Activated T-cell treated with anti-CD3 and anti-CD28 coated beads for 1 hour (primary cell): ENCODE measurements at places on chromosomes 13 and 19.

- DNase-seq = no peak
Measured at GRCh38 chr13:99806671-99807070, 164.9 kb downstream of the ZIC5 start.

- no peak for DNase-seq
Measured at GRCh38 chr13:33743438-33744368, 74.2 kb upstream of the RFC3 start.

DNA sequence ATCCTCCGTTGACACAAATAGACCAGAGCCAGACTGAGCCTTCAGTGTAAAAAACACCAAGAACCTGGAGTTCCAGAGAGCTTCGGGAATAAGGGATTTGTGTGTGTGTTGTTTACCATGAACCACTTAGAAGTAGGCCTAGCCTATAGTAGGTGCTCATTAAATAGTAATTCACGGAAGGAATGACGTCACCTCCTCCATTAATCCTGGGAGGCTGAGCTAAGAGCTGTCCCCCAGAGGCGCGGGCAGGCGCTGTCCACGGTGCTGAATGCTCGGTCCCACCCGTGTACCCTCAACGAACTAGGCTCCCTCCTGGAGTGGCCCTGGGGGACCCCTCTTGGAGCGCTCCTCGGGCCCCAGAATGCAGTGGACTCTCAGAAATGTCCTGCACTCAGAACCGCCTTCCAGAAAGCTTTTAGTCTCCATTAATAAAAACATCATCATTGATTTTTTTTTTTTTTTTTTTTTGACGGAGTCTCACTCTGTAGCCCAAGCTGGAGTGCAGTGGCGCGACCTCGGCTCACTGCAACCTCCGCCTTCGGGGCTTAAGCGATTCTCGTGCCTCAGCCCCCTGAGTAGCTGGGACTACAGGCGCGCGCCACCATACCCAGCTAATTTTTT is 6.5 kb downstream of the UNC13A start:
- peak; percentile 27 for DNase-seq

- no peak for DNase-seq
Measured at GRCh38 chr19:45172173-45172572, 5.9 kb downstream of the TRAPPC6A start.

DNA sequence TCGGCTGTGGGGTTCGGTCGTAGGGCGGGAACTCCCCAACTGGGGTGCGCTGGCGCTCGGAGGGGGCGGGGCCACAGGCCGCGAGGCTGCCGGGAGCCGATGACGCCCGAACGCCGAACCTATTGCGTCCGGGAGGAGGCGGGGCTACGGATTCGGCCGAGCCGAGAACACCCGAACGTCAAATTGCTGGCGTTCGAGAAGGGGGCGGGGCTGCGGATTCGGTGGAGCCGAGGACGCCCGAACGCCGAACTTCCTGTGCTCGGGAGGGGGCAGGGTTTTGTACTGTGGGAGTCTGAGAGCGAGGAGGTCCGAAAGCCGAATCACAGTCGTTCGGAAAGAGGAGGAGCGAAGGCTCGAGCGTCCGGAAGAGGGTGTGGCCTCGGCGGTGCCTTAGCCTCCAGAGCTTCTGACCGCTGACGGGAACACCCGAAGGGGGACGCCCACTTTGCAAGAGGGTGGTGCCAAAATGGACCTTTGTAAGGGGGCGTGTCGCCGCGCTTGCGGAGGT is 551 bp upstream of the TSEN34 start:
- DNase-seq = peak; percentile 100

DNA sequence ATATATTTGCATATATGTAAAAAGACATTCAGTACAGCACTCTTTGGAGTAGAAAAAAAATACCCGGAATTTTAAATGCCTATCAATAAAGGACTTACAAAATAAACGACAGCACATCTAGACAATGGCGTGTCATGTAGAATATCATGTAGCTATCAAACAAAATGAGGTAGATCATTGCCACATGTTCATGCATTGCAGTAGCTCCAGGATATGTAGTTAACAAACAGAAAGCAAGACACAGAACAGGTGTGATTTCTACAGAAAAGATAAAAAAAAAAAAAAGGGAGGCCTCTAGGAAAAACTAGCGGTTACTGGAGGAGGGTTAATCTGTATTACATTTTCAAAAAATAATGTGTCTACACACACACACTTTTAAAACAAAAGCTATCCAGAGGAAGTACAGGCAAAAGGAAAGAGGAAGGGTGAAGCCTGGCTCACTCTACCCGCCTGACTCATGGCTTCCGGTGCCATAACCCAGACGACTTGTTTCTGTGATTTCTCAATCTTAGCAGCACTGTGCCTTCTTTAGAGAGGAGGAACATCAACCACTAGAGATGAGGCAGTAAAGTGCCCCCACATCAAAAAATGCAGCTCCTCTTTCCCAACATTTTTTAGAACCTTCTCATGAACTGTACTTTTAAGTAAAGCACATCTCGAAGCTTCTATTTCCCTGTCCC is 6.9 kb downstream of the KCTD12 start:
- peak; percentile 28 for DNase-seq
